Neuronal stem cell (in vitro differentiated cells): ENCODE measurements at places on chromosomes 11 and 22.

- DNase-seq, result no peak
- H3K4me3 ChIP-seq, result no peak overlapping the region
- no peak overlapping the region for H3K27ac ChIP-seq
- no peaks in the 10 kb centered on the region for H3K4me1 ChIP-seq
- H3K36me3 ChIP-seq, result no peaks in the 10 kb centered on the region
- no peaks in the 10 kb centered on the region for H3K27me3 ChIP-seq
Observed at GRCh38 chr11:68137833-68138232, 16.6 kb upstream of the CHKA start.

GRCh38 chr11:56396047-56396446 is 16.4 kb upstream of the OR5AL1 start:
- H3K27ac ChIP-seq, result no peak overlapping the region
- no peak for DNase-seq
- no peaks in the 10 kb centered on the region for H3K4me1 ChIP-seq

GRCh38 chr22:22945195-22945594 is 57.6 kb downstream of the IGLL5 start:
- no peak overlapping the region for H3K27ac ChIP-seq
- no peak overlapping the region for H3K4me3 ChIP-seq
- DNase-seq, result no peak
- H3K36me3 ChIP-seq, result no peaks in the 10 kb centered on the region
- H3K4me1 ChIP-seq, result peaks cover 2% of the 10 kb centered on the region

GRCh38 chr11:43981006-43981405 is 38.6 kb downstream of the C11orf96 start:
- no peaks in the 10 kb centered on the region for H3K36me3 ChIP-seq
- no peak for DNase-seq
- H3K4me1 ChIP-seq, result no peaks in the 10 kb centered on the region
- no peak overlapping the region for H3K4me3 ChIP-seq
- H3K27ac ChIP-seq, result no peak overlapping the region
- H3K27me3 ChIP-seq, result peaks cover 16% of the 10 kb centered on the region

GRCh38 chr11:117646411-117646810 is 150.6 kb downstream of the DSCAML1 start:
- H3K27ac ChIP-seq, result no peak overlapping the region
- no peak overlapping the region for H3K4me3 ChIP-seq
- H3K27me3 ChIP-seq, result no peaks in the 10 kb centered on the region

DNA sequence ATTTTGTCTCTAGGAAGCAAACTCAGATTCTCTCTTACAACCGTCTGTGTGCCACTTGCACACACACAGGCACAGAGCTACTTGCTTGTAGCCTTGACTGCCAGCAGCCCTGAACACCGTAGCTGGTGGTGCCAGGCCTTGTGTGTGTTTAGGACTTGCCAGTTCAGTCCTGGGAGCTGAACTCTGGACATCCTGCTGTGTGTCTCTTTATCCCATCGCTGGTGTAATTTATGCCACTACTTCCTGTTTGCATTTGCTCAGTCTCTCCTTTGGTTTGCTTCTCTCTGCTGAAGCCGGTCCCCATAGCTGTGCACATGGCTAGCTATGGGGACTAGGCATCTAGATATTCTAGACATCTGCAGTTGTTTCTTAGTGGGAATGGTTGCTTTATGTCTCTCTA is 24.0 kb downstream of the MARK2 start:
- no peaks in the 10 kb centered on the region for H3K27me3 ChIP-seq
- H3K4me1 ChIP-seq, result peaks cover 3% of the 10 kb centered on the region
- peaks cover 19% of the 10 kb centered on the region for H3K36me3 ChIP-seq
